ENCODE measurements at places on chromosomes 3 and 15. TPM values are rescaled to one million over a fixed set of nuclear protein-coding genes. Genes with fewer than 3 reads are reported as not detected.

TRPC1 gene
- 9.2 TPM for total RNA-seq

CHST14 gene
- 7.6 TPM for total RNA-seq

HERC2 gene
- total RNA-seq: 39.0 TPM

STARD5 gene
- 2.2 TPM for total RNA-seq

POLQ gene
- total RNA-seq: 0.57 TPM

NR2E3 gene
- total RNA-seq: not detected

ERC2 gene
- 0.76 TPM for total RNA-seq

ECE2 gene
- not detected for total RNA-seq

IQCF6 gene
- total RNA-seq: not detected

ANKUB1 gene
- not detected for total RNA-seq

MKRN3 gene
- 0.97 TPM for total RNA-seq

UBE2E1 gene
- 75.3 TPM for total RNA-seq

SNAP23 gene
- total RNA-seq: 23.5 TPM

RTP3 gene
- not detected for total RNA-seq

ADAMTS7 gene
- total RNA-seq: 32.1 TPM

SYNM gene
- 311 TPM for total RNA-seq

BMF gene
- total RNA-seq: 3.2 TPM

BUB1B gene
- 2.4 TPM for total RNA-seq

ALCAM gene
- 3.5 TPM for total RNA-seq

B3GALNT1 gene
- 51.8 TPM for total RNA-seq

LIPH gene
- 0.22 TPM for total RNA-seq

GRIP2 gene
- total RNA-seq: 39.3 TPM

WNT7A gene
- total RNA-seq: not detected
